Gastroesophageal sphincter (tissue), 4 donors: ENCODE measurements at places on chromosomes 7 and 10. TPM values are rescaled to one million over a fixed set of nuclear protein-coding genes. Genes with fewer than 3 reads are reported as not detected.

- no peak for ATAC-seq
Measured at GRCh38 chr7:79520543-79520942, 67.1 kb upstream of the MAGI2 start.

DNA sequence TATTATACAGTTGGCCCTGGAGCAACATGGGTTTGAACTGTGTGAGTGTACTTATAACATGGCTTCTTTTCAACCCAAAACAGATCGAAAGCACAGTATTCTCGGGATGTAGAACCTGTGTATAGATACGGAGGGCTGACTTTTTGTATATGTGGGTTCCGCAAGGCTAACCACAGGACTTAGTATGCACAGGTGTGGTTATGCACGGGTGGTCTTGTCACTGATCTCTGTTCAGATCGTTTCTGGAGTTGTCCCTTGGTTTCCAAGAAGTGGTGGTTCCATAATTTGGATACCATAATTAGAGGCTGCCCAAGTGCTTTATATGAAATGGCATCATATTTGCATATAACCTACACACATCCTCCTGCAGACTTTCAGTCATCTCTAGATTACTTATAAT is 10.9 kb upstream of the BHLHA15 start:
- no peak for ATAC-seq

The C10orf95 gene
- not detected for total RNA-seq

The LIPN gene
- total RNA-seq, result not detected

The FGFR2 gene
- total RNA-seq, result 79.3 TPM

GRCh38 chr10:50316695-50317648 is 65.7 kb upstream of the ASAH2 start:
- ATAC-seq, result no peak
